Peyer's patch (tissue), 4 donors: ENCODE measurements at places on chromosomes 6 and 20. TPM values are rescaled to one million over a fixed set of nuclear protein-coding genes. Genes with fewer than 3 reads are reported as not detected.

The LZTS3 gene
- 24.3 TPM for total RNA-seq

The DSTN gene
- total RNA-seq, result 120 TPM

The HEY2 gene
- total RNA-seq, result 0.40 TPM

The CAGE1 gene
- not detected for total RNA-seq

The PHIP gene
- total RNA-seq, result 20.2 TPM

The MUC22 gene
- total RNA-seq, result not detected

The PRPH2 gene
- total RNA-seq, result 1.3 TPM

The BPIFB1 gene
- total RNA-seq, result not detected

- no peak for DNase-seq
- no peaks in the 10 kb centered on the region for H3K4me1 ChIP-seq
- H3K36me3 ChIP-seq, result no peaks in the 10 kb centered on the region
Measured at GRCh38 chr20:25142435-25142834, 53.1 kb upstream of the ENTPD6 start.

DNA sequence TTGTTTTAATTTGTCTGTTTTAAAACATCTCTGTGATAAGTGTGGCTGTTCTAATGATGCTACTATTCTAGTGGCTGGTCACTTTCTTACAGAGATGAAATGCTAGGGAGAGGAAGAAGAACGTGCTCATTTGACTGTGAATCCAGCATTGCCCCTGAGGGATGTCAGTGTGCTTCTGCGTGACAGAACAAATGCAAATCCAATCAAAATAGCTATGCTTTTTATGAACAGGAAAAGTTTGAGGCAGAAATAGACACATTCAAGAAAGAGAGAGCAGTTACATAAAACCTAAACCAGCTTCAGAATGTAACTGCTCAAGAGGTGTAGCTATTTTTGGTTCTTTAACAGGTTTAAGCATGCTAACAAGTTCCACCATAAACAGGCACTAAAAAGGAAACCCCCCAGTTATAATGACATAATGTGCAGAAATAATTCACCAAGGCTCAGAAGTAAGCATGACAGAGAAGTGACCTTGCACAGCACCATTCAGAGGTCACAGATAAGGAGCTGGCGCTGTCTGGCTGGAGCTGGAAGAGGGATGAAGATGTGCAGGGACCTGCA is 385.3 kb downstream of the EPM2A start:
- no peak for DNase-seq
- H3K4me1 ChIP-seq, result no peaks in the 10 kb centered on the region
- no peak overlapping the region for H3K27ac ChIP-seq

DNA sequence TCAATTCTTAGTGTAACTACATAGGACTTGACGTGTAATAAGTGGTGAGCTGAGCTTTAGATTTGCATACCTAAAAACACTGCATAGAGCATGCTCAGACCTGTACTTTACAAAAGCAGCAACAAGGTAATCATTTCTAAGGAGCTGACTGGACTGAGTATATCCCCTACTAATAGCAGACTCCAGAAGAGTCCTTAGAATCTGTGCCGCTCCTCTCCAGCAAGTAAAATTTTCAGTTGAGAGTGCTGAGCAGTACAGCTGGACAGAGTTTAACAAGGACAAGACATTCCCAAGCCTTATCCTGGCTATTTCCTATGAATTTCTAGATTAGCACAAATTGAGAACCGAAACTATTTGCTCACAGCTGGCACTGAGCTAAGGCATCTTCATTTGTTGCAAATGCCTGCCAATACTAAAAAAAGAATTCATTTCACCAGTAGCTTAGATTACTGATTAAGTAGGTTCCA is 26.1 kb upstream of the KLHL31 start:
- H3K4me1 ChIP-seq, result no peaks in the 10 kb centered on the region
- no peaks in the 10 kb centered on the region for H3K27me3 ChIP-seq
- no peaks in the 10 kb centered on the region for H3K36me3 ChIP-seq
- no peak overlapping the region for H3K27ac ChIP-seq
- H3K4me3 ChIP-seq, result no peak overlapping the region
- DNase-seq, result no peak

DNA sequence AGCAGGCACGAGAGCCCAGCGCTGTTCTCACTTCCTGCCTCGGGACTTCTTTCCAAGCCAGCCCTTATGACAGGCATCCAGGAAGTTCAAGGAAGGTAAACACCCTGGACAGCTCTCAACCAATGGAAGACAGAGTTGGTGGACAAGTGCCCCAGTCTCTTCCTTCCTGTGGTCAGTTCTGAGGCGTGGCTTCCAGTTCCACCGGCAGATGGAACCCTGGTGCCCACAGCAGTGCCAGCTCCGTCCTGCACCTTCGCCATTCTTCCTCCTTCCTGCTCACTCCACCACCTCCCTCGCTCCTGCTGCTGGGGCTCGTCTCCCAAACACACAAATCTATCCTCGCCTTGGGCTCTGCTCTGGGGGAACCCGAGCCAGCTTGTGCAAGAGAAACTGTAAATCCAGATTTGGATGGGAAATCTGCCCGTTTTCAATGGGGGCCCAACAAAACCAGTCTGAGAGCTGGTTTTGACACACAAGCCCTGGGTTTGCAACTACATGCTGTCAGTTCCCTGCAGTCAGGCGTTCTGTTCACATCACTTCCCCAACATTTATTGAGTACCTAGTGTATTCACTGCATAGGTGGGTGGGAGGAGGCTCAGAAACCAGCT is 162.7 kb downstream of the GRM4 start:
- H3K4me3 ChIP-seq, result no peak overlapping the region
- no peaks in the 10 kb centered on the region for H3K36me3 ChIP-seq
- no peak overlapping the region for H3K27ac ChIP-seq
- no peaks in the 10 kb centered on the region for H3K4me1 ChIP-seq
- no peaks in the 10 kb centered on the region for H3K27me3 ChIP-seq

- no peaks in the 10 kb centered on the region for H3K27me3 ChIP-seq
- H3K4me3 ChIP-seq, result no peak overlapping the region
- DNase-seq, result no peak
- H3K36me3 ChIP-seq, result no peaks in the 10 kb centered on the region
- no peaks in the 10 kb centered on the region for H3K4me1 ChIP-seq
Measured at GRCh38 chr20:11826334-11826733, 91.4 kb upstream of the BTBD3 start.

DNA sequence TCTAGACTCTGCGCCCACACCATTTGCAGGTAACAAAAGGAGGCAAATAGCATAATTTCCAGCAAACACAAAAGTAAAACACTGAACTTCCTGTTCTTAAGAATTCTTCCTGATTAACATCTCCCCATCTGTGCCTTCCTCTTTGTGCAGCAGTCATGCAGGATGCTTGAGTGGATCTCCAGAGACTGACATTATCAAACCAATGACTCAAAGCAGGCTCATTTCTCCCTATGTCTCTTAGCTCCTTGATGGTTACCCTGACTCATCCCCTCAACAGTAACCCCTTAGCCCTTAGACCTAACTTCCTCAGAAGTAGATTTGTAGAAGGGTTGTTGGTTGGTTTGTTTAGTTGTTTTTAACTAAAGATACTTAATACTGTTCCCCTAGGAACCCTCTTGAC is 137.0 kb upstream of the RIN2 start:
- H3K4me1 ChIP-seq, result no peaks in the 10 kb centered on the region
- no peaks in the 10 kb centered on the region for H3K36me3 ChIP-seq
- DNase-seq, result no peak
- no peaks in the 10 kb centered on the region for H3K27me3 ChIP-seq
- no peak overlapping the region for H3K27ac ChIP-seq

DNA sequence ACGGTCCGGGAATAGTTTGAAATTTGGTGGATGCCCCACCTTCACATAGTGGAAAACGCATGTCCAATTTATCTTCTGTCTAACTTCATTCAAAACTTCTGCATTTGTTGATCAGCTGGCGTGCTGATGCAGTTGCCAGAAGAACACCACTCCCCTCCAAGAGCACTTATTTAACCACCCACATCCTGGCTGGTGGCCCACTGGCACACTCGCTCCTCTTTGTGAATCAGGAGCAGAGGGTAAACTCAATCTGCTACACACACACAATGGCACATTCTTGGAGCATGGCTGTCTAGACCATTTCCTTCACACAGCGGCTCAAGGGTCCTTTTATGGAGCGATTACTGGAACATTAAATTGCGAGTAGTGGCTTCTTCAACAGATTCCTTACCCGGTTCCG is 55.1 kb upstream of the CEP162 start:
- no peak overlapping the region for H3K27ac ChIP-seq
- no peak overlapping the region for H3K4me3 ChIP-seq
- no peaks in the 10 kb centered on the region for H3K36me3 ChIP-seq
- DNase-seq, result no peak
- no peaks in the 10 kb centered on the region for H3K4me1 ChIP-seq

GRCh38 chr20:57393321-57394120 is 2.3 kb downstream of the RBM38 start:
- no peaks in the 10 kb centered on the region for H3K27me3 ChIP-seq
- peaks cover 60% of the 10 kb centered on the region for H3K4me1 ChIP-seq

DNA sequence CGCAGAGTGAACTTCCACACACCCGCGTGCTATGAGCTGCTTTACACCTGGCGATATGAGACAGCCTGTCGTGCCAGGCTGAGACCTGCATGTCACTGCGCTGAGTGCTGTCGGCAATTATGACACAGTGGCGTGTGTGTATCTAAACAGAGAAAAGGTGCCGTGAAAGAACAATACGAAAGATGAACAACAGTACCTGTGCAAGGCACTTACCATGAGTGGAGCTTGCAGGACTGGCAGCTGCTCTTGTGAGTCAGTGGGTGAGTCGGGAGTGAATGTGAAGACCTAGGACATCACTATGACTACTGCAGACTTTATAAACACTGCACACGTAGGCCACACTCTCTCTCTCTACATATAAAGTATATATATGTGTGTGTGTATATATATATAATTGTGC is 68.5 kb upstream of the DUSP22 start:
- no peak overlapping the region for H3K4me3 ChIP-seq
- H3K27ac ChIP-seq, result no peak overlapping the region
- H3K36me3 ChIP-seq, result no peaks in the 10 kb centered on the region
- H3K27me3 ChIP-seq, result no peaks in the 10 kb centered on the region
- no peak for DNase-seq
- no peaks in the 10 kb centered on the region for H3K4me1 ChIP-seq
